ENCODE measurements at places on chromosomes 2 and 18. TPM values are rescaled to one million over a fixed set of nuclear protein-coding genes. Genes with fewer than 3 reads are reported as not detected.

The CTDSP1 gene
- 51.0 TPM for total RNA-seq

The RAB27B gene
- 0.13 TPM for total RNA-seq

The RAX gene
- total RNA-seq, result not detected

The KCNJ3 gene
- total RNA-seq, result not detected

The DSG4 gene
- total RNA-seq, result not detected

The ADAM23 gene
- total RNA-seq, result 15.3 TPM

The ZNF892 gene
- total RNA-seq, result 5.1 TPM

The HOXD8 gene
- total RNA-seq, result not detected

The CCDC138 gene
- total RNA-seq, result 7.3 TPM

The PRSS56 gene
- not detected for total RNA-seq

The ACADL gene
- not detected for total RNA-seq

The UNC50 gene
- 41.6 TPM for total RNA-seq

The NCKAP5 gene
- total RNA-seq, result 0.39 TPM

The CHST10 gene
- total RNA-seq, result 15.3 TPM

The POTEI gene
- total RNA-seq, result 0.07 TPM

The APLF gene
- 4.8 TPM for total RNA-seq

The TMEM163 gene
- 2.2 TPM for total RNA-seq
